ENCODE measurements at places on chromosomes 2 and 18.

GRCh38 chr2:231318954-231319353, 76.6 kb upstream of the B3GNT7 start:
- H3K4me3 ChIP-seq = no peak overlapping the region
- peaks cover 3% of the 10 kb centered on the region for H3K36me3 ChIP-seq
- no peaks in the 10 kb centered on the region for H3K27me3 ChIP-seq
- no peak overlapping the region for H3K27ac ChIP-seq

- H3K27me3 ChIP-seq = no peaks in the 10 kb centered on the region
- H3K27ac ChIP-seq = no peak overlapping the region
- H3K36me3 ChIP-seq = no peaks in the 10 kb centered on the region
- H3K4me3 ChIP-seq = no peak overlapping the region
- DNase-seq = no peak
Measured at GRCh38 chr2:143617803-143618415, 488.7 kb downstream of the ARHGAP15 start.

DNA sequence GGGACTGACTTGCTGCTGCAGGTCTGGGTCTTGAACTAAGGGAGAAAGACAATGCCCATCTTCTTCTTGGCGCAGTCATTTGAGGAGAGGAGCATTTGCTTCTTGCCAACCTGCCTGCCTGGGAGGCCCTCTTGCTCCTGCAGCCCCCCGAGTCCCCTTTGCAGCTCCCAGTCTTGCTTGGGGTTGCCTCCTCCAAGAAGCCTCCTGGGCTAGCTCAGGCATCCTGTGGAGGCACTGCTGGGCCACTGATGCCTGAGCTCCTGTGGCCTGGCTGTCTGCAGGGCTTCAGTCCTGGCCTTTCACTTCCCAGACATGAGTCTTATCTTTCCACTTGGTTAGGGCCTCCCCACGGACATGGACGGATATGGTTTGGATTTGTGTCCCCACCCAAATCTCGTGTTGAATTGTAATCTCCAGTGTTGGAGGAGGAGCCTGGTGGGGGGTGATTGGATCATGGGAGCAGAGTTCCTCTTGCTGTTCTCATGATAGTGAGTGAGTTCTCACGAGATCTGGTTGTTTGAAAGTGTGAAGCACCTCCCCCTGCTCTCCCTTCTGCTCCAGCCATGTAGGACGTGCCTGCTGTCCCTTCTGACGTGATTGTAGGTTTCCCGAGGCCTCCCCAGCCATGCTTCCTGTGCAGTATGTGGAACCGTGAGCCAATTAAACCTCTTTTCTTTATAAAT, 17.3 kb downstream of the HPCAL1 start:
- H3K4me1 ChIP-seq = peaks cover 15% of the 10 kb centered on the region
- no peaks in the 10 kb centered on the region for H3K27me3 ChIP-seq
- no peak for DNase-seq

GRCh38 chr18:54557958-54558357, 33.1 kb upstream of the DYNAP start:
- H3K27ac ChIP-seq = no peak overlapping the region
- H3K27me3 ChIP-seq = no peaks in the 10 kb centered on the region
- no peaks in the 10 kb centered on the region for H3K36me3 ChIP-seq
- no peak overlapping the region for H3K4me3 ChIP-seq

- DNase-seq = no peak
- no peaks in the 10 kb centered on the region for H3K36me3 ChIP-seq
- H3K4me1 ChIP-seq = no peaks in the 10 kb centered on the region
- no peaks in the 10 kb centered on the region for H3K27me3 ChIP-seq
- no peak overlapping the region for H3K4me3 ChIP-seq
- no peak overlapping the region for H3K27ac ChIP-seq
Measured at GRCh38 chr2:18527822-18528221, 32.6 kb downstream of the RDH14 start.

- no peaks in the 10 kb centered on the region for H3K36me3 ChIP-seq
- H3K27ac ChIP-seq = no peak overlapping the region
- H3K4me1 ChIP-seq = peaks cover 4% of the 10 kb centered on the region
- no peak for DNase-seq
- H3K4me3 ChIP-seq = no peak overlapping the region
- no peaks in the 10 kb centered on the region for H3K27me3 ChIP-seq
Measured at GRCh38 chr2:40123326-40123725, 328.6 kb downstream of the SLC8A1 start.

GRCh38 chr18:55240978-55241377, 281.7 kb upstream of the CCDC68 start:
- no peak for DNase-seq
- no peaks in the 10 kb centered on the region for H3K36me3 ChIP-seq
- H3K4me3 ChIP-seq = no peak overlapping the region
- H3K4me1 ChIP-seq = peaks cover 13% of the 10 kb centered on the region

DNA sequence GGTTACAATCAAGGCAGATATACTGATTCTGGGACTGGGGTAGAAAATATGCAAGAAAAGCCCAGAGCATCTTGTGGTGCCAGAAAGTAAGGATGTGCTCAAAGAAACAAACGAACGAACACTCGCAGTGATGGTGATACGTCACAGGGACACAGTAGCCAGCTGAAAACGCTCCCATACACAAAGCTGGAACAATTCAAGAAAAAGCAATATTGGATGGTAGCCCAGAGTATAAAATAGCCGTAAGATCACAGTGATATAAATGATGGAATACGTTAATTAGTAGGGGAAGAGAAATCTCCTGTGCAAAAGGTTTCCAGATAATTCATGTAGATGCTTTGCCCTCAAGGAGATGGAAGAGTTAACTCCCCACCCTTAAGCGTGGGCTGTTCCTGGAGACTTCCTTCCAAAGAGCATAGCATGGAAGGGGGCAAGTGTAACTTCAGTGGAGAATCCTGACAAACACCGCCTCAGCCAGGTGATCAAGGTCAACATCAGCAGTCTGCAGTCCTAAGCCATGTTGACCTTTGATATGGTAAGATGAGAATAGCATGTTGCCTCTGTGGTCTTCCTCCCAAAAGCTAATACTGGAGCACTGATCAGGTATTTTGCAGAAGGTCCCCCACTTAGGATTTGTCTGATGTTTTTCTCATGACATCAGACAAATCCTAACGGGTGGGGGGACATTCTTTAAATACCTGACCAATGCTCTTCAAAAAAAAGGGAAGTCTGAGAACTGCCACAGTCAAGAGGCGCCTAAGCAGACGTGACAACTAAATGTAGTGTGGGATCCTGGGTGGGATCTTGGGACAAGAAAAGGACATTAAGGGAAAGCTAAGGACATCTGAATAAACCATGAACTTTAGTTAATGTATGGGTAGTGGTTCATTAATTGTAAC, 99.0 kb downstream of the NCK2 start:
- DNase-seq = no peak
- no peaks in the 10 kb centered on the region for H3K27me3 ChIP-seq
- H3K36me3 ChIP-seq = no peaks in the 10 kb centered on the region

DNA sequence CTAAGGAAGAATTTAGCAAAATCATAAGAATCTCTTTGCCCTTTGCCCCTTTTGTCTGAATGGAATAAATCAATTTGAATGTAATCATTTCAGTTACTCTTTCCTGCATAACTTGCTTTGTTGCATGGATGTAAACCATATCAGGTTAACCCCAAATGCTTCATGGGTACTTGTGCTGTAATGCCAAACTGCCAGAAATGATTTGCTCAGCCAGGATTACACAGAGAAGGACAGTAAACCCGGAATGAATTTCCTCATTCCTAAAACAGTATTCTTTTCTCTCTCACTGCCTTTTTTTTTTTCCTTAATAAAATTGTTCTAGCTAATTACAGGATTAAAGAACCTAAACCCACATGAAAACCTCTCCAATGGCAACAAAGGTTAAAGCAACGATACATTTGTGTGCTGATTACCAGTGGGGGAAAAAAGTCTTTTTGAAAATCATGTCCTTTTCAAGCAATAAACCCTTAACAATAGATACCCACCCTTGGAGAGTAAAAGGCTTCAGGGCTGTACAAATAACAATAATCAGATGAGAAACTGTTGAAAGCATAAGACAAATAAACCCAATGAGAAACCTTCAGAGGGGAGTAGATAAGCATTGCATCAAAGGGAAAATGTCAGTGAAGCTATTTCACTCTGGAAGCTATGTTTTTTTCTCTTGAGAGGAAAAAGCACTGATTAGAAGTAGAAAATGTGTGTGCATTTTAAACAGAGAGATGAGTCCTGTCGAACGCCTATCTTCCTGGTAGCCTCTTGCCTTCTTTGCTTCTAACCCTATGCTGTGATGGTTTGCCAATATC, 275.3 kb downstream of the CDH2 start:
- no peaks in the 10 kb centered on the region for H3K4me1 ChIP-seq
- H3K4me3 ChIP-seq = no peak overlapping the region
- H3K36me3 ChIP-seq = no peaks in the 10 kb centered on the region
- no peak for DNase-seq

- H3K27me3 ChIP-seq = no peaks in the 10 kb centered on the region
- no peak overlapping the region for H3K27ac ChIP-seq
- DNase-seq = no peak
- H3K4me3 ChIP-seq = no peak overlapping the region
- no peaks in the 10 kb centered on the region for H3K36me3 ChIP-seq
Measured at GRCh38 chr18:48862132-48862531, 88.6 kb downstream of the SMAD7 start.

GRCh38 chr2:3646446-3646845, 11.6 kb upstream of the ALLC start:
- DNase-seq = peak; percentile 8
- no peaks in the 10 kb centered on the region for H3K27me3 ChIP-seq
- no peak overlapping the region for H3K27ac ChIP-seq
- H3K4me3 ChIP-seq = no peak overlapping the region
- H3K36me3 ChIP-seq = no peaks in the 10 kb centered on the region

DNA sequence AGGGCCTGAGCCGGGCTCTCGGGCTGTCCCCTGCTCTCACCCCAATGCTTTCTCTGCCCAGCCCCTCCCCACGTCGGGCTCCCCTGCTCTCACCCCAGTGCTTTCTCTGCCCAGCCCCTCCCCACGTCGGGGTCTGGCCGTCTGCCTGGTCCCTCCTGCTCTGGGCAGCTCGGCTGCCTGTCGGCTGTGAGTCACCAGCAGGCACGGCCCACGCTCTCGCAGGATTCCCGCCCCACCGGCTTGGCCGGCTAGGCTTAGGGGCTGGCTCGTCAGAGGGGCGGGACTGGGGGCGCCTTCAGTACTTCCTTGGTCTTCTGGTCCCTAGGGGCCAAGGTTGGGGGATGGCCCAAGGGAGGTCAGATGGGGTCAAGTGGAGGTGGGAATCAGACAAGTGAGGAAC, 3.3 kb downstream of the BOK start:
- H3K27me3 ChIP-seq = no peaks in the 10 kb centered on the region
- no peak overlapping the region for H3K4me3 ChIP-seq
- peaks cover 4% of the 10 kb centered on the region for H3K36me3 ChIP-seq
- no peak overlapping the region for H3K27ac ChIP-seq
- peak; percentile 88 for DNase-seq
- peaks cover 31% of the 10 kb centered on the region for H3K4me1 ChIP-seq

- H3K27ac ChIP-seq = no peak overlapping the region
- H3K36me3 ChIP-seq = peaks cover 19% of the 10 kb centered on the region
- no peak for DNase-seq
- no peaks in the 10 kb centered on the region for H3K27me3 ChIP-seq
Measured at GRCh38 chr2:26241928-26242436, 2.5 kb downstream of the HADHA start.

- no peaks in the 10 kb centered on the region for H3K27me3 ChIP-seq
- no peak overlapping the region for H3K4me3 ChIP-seq
- H3K27ac ChIP-seq = no peak overlapping the region
- H3K4me1 ChIP-seq = peaks cover 16% of the 10 kb centered on the region
- no peak for DNase-seq
- H3K36me3 ChIP-seq = no peaks in the 10 kb centered on the region
Measured at GRCh38 chr2:98492441-98492840, 47.8 kb downstream of the INPP4A start.

DNA sequence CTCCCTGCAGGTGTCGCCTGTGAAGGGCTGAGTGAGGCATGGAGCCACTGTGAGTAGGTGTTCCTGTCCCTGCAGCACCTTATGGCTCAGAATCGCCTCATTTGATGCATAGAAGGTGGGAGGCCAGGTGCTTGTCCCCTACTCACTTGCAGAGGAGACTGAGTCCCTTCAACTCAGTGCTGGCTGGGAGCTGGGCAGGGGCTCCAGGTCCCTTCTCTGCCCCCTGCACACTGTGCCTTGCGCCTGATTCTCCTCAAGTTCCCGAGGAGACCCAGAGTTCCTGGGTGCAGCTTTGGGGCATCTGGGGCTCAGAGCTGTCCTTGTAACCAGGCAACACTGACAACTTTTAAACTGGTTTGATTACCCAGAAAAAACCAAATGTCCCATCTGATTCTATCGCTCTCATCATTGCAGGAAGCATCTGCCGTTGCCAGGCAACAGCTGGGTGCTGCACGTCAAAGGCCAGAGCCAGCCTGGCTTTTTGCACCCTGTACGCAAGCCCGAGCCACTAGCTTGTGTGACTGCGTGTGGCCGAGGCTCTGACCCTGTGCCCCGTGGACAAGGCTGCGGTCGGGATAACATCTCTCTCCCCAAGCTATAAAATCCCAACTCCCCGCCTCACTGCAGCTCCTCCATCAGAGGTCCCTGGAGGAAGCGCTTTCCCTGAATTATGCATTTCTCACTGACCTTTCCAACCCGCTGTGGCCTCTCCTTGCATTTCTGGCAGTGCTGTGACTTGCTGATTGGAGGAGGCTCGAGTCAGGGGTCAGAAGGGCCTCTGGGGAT, 130.8 kb upstream of the HDAC4 start:
- no peaks in the 10 kb centered on the region for H3K36me3 ChIP-seq
- H3K4me1 ChIP-seq = no peaks in the 10 kb centered on the region
- DNase-seq = no peak

- peaks cover 28% of the 10 kb centered on the region for H3K4me1 ChIP-seq
- peak overlapping the region; percentile 79 for H3K4me3 ChIP-seq
- peak overlapping the region; percentile 100 for H3K27ac ChIP-seq
- DNase-seq = peak; percentile 91
Measured at GRCh38 chr2:218396688-218397462, 2.8 kb upstream of the CTDSP1 start.

GRCh38 chr2:15557887-15558311, 3.2 kb downstream of the NBAS start:
- H3K36me3 ChIP-seq = peaks cover 5% of the 10 kb centered on the region
- no peak for DNase-seq
- H3K27me3 ChIP-seq = no peaks in the 10 kb centered on the region
- no peak overlapping the region for H3K4me3 ChIP-seq
- no peak overlapping the region for H3K27ac ChIP-seq

GRCh38 chr2:69456950-69457445, 19.8 kb upstream of the NFU1 start:
- no peaks in the 10 kb centered on the region for H3K36me3 ChIP-seq
- H3K4me1 ChIP-seq = no peaks in the 10 kb centered on the region
- no peaks in the 10 kb centered on the region for H3K27me3 ChIP-seq
- no peak overlapping the region for H3K4me3 ChIP-seq

DNA sequence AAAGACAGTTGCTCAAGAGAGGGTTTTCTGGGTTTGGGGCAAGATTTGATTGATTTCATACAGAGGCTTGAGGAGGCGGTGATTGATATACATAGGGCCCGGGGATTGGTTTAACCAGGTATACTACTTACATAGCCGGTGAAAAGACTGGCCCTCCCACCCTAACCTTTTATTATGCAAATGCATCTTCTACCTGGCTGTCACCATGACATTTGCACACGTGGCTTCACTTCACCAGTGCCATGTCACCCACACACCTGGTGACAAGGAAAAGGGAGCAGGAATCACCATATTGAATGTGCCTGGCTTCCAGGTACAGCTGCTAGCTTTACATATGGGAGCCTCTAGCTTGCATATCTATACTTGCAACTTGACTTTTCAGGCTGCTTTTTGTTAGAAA, 9.7 kb downstream of the ERMN start:
- no peaks in the 10 kb centered on the region for H3K4me1 ChIP-seq
- no peak overlapping the region for H3K27ac ChIP-seq
- no peaks in the 10 kb centered on the region for H3K27me3 ChIP-seq
- H3K36me3 ChIP-seq = no peaks in the 10 kb centered on the region

All from upper lobe of right lung (tissue), 1 donor.